ENCODE measurements at places on chromosomes 7 and 10. TPM values are rescaled to one million over a fixed set of nuclear protein-coding genes. Genes with fewer than 3 reads are reported as not detected.

GRCh38 chr7:116810267-116811116 lies 51.9 kb upstream of the CAPZA2 start:
- H3K27ac ChIP-seq: no peak overlapping the region
- H3K27me3 ChIP-seq: peaks cover 3% of the 10 kb centered on the region
- no peak overlapping the region for H3K4me3 ChIP-seq
- H3K4me1 ChIP-seq: no peaks in the 10 kb centered on the region
- H3K36me3 ChIP-seq: no peaks in the 10 kb centered on the region

DNA sequence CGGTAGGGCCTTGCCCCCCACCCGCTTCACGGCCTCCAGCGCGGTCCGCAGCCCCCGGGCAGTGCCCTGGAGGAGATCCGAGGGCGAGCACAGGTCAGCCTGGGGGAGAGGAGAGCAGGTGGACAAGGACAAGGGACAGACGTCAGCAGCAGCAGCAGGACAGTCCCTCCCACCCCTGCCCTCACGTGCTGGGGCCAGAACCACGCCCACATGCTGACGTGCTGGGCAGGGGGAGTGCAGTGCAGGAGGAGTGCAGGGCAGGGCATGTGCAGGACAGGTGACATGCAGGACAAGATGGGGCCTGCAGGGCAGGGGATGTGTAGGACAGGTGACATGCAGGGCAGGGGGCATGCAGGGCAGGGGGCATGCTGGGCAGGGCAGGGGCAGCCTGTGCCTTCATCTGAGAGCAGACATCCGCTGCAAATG lies 1.5 kb upstream of the SAP25 start:
- no peak for DNase-seq
- H3K4me3 ChIP-seq: no peak overlapping the region
- H3K36me3 ChIP-seq: peaks cover 56% of the 10 kb centered on the region
- no peaks in the 10 kb centered on the region for H3K27me3 ChIP-seq

DNA sequence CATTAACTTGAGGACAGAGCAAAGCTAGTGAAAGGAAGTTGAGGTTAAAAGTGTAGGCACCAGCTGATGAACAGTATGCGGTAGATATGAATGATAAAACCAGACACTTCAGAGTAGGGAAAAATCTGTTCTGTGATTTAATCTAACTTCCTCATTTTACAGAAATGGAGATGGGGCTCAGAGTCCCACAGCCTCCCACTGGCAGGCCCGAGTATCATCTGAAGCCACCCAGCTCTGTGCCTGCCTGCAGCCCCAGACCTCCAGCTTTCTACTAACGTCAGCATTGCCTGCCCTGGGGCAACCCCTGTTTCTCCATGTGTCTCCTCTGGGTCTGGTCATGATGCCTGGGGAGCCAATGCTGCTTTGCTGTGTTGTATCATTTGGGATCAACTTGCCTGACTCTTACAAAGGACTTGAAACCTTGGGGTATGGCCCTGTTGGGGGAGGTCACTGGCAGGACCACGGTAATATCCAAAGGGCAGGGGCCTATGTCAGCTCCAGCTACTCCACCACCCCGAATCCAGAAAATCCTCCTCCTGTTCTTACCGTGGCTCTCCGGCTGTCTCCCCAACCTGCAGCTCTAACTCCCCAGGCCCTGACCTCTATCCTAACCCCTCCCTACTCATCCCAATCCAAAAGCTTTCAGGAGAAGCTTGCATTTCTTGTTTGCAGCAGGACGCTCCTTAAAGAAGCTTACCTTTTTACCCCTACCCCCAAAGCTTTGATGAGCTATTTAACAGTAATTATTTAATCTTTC lies 56.2 kb upstream of the NPY start:
- H3K4me1 ChIP-seq: peaks cover 4% of the 10 kb centered on the region
- H3K27me3 ChIP-seq: peaks cover 2% of the 10 kb centered on the region
- peak; percentile 36 for DNase-seq
- no peaks in the 10 kb centered on the region for H3K36me3 ChIP-seq
- H3K27ac ChIP-seq: no peak overlapping the region

- DNase-seq: no peak
- H3K27ac ChIP-seq: no peak overlapping the region
- H3K27me3 ChIP-seq: no peaks in the 10 kb centered on the region
These were observed 23.7 kb downstream of the ABCC2 start for GRCh38 chr10:99806091-99806490.

- no peaks in the 10 kb centered on the region for H3K4me1 ChIP-seq
- no peak overlapping the region for H3K27ac ChIP-seq
- no peaks in the 10 kb centered on the region for H3K27me3 ChIP-seq
- DNase-seq: peak; percentile 38
- no peaks in the 10 kb centered on the region for H3K36me3 ChIP-seq
- no peak overlapping the region for H3K4me3 ChIP-seq
These were observed 49.9 kb downstream of the DNAJC1 start for GRCh38 chr10:21953585-21954057.

DNA sequence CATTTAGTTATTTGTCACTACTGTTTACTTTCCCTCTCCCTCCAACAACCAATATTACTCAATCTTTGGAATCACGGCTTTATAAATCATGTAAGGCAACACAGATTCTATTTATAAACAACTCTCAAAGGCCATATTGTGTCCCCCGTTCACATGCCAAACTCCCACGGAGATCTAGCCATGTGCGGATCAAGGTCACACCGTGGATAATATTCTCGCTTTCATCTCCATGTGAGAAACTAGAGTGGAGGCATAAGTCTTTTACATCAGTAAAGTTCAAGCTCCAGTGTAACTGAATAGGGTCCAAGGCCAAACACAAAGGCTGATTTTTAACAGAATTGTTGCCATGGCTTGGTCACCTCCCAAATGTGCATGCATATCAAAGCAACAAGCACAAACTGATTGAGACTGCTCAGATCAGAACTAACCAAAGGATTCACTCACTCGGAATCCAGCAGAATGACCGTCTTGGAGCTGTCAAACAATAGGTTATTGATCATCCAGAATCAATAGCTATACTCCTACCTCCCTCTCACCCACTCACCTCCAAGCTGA lies 569.5 kb upstream of the LRRN3 start:
- H3K27ac ChIP-seq: no peak overlapping the region
- H3K4me3 ChIP-seq: no peak overlapping the region
- DNase-seq: no peak
- H3K36me3 ChIP-seq: no peaks in the 10 kb centered on the region

SLC39A12 gene
- not detected for polyA plus RNA-seq

ZNRF2 gene
- 6.1 TPM for polyA plus RNA-seq
